ENCODE measurements at places on chromosomes 4 and X. TPM values are rescaled to one million over a fixed set of nuclear protein-coding genes. Genes with fewer than 3 reads are reported as not detected.

The ABLIM2 gene
- total RNA-seq: 0.64 TPM

The CACNA1F gene
- total RNA-seq: 0.87 TPM

The SYTL4 gene
- not detected for total RNA-seq

The QRFPR gene
- not detected for total RNA-seq

The FGFR3 gene
- total RNA-seq: 0.11 TPM

The HSD17B13 gene
- total RNA-seq: not detected

The ZCCHC18 gene
- 0.53 TPM for total RNA-seq

The KIT gene
- not detected for total RNA-seq

The RBM3 gene
- 164 TPM for total RNA-seq

Data from activated CD4-positive, alpha-beta T cell treated with anti-CD3 and anti-CD28 coated beads for 36 hours (primary cell).